ENCODE measurements at places on chromosomes 7 and 10.

DNA sequence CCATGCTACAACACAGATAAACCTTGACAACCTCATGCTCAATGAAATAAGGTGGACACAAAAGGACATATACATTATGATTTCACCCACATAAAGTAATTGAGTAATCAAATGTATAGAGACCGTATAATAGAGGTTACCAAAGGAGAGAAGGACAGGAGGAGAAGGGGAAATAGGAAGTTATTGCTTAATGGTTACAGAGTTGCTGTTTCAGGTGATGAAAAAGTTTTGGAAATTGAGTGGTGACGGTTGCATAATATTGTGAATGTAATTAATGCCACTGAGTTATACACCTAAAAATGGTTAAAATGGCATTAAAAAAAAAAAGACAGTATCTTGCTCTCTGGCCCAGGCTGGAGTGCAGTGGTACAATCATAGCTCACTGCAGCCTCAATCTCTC is 1.5 kb upstream of the OGDH start:
- DNase-seq, result no peak

GRCh38 chr10:124735491-124736286 is 8.5 kb downstream of the FAM53B start:
- DNase-seq, result no peak

- DNase-seq, result no peak
Measured at GRCh38 chr7:46969303-46970130, 612.4 kb downstream of the TNS3 start.

DNA sequence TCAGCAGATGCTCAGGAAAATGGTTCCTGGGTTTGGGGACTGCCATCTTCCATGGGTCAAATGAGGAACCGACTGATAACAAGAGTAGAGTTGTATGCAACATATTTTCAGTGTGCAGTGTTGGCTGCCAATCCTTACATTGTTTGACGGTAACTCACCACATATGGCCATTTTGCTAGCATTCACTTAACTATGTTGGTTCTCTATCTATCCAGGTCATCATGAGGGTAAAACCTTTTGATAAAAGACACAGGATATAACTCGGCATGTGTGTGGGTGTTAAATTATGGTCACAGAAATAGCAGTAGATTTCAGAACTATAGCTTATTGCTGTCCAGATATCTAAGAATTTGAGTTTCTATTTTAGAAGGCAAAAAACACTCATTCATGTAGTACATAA is 140.7 kb upstream of the AOAH start:
- DNase-seq, result no peak

DNA sequence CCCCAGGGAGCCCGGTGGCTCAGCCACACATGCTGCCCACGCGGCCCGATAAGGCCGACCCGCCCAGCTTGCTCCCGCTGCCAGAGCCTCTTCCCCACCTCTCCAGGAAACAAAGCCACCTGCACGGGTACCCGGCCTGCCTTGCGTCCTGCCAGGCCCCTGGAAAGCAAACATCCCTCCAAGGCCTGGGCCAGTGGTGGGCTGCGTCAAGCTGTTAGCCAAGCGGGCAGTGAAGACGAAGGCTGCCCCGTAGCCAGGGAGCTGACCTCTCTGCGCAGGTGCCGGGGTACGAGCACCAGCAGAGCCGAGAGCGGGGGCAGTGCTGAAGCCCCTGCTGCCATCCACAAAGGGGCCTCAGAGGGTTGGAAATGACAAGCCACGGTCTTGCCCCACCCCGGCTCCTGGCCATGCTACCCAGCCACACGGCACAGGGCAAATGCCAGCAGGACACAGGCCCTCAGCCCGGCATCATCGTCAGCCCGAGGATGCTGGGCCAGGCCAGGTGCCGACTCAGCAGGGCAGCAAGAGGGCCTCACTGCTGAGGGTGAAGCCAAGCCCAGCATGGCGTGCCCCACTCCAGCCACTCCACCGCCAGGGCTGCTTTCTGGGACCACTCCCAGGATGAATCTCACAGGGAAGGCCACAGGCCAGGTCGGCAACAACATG is 140.0 kb downstream of the PTPRN2 start:
- DNase-seq, result no peak

- no peak for DNase-seq
Measured at GRCh38 chr7:78055001-78055573, 256.5 kb downstream of the PHTF2 start.

DNA sequence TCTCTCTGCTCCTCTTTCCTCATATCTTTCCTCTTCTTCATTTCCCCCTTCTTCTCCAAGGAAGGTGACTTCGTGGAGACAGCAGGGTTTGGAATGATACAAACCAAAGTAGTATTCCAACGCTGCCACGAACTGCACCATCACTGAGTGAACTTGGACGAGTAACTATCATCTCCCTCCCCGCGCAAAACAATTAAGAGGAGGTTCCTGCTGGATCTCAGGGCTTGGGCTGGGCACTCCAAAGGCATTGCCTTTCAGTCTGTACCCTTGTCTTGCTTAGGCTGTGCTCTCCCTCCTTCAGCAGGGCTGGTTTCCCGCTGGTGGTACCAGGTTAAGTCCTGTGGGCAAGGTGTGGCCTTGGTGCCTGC is 790 bp upstream of the PITX3 start:
- DNase-seq, result no peak

DNA sequence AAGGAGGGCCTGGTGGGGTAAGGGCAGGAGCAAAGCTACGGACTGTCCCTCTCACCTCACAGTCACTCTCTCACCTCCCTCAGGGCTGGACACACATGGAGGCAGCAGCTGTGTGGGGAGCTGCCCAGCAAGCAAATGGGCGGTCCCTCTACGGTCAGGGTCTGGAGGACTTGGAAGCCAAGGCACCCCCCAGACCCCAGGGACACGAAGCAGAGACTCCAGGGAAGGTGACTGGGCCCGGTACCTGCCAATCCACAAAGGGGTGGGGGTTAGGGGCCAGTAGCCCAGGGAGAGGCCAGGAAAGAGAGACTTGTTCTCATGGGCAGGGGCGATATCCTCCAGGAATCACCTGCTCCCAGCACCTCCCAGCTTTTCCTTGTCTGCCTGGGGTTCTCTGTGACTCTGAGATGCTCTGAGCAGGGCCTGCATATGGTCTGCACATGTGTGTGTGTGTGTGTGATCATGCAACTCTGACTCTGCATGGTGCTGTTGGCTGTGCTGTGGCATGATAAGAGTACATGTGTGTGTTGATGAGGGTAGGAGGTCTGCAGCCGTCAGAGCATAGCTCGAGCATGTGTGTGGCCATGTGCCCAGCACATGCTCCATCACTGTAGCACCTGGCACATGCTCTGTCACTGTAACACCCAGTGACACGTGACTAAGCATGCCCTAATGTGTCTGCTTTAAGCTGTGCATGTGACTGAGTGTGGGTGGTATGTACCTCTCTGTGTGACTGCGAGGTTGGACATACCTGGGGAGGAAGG is 4.6 kb upstream of the LDB3 start:
- DNase-seq, result no peak

DNA sequence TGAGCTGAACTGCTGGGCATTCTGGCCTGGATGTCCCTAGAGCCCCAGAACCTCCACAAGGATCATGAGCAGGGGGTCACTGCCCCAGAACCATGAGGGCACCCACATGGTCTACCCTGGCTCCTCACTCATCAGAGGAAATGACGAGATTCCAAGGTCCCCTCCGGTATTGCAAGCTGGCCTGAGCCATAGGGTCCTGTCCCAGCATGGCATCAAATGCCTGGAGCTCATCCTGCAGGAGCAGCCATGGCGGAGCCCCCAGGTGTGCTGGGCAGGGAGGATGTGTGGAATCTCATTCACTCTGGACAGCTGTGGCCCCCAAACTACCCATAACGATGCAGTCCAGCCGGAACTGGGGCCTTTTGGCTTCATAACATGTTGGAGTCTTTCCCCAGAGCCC is 66.6 kb upstream of the ANTXRL start:
- no peak for DNase-seq

DNA sequence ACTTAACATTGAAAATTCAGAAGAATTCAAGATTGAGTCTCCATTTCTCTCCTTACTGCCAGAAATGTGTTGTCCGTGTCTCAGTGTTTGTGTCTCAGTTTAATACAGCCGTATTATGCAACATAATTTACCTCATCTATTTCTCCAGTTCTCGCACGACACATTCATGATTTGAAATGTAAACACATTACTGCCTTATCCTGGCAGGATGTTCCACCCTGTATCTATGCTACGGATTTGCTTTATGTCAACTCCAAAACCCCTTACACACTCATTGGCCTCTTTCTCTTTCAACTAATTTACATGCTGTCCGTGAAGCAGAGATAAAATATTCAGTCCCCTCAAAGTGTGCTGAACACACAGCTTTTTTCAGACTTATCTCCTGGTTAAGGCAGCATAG is 653.7 kb upstream of the SEMA3D start:
- DNase-seq, result no peak

- no peak for DNase-seq
Measured at GRCh38 chr7:69567800-69568199, 30.5 kb upstream of the AUTS2 start.

DNA sequence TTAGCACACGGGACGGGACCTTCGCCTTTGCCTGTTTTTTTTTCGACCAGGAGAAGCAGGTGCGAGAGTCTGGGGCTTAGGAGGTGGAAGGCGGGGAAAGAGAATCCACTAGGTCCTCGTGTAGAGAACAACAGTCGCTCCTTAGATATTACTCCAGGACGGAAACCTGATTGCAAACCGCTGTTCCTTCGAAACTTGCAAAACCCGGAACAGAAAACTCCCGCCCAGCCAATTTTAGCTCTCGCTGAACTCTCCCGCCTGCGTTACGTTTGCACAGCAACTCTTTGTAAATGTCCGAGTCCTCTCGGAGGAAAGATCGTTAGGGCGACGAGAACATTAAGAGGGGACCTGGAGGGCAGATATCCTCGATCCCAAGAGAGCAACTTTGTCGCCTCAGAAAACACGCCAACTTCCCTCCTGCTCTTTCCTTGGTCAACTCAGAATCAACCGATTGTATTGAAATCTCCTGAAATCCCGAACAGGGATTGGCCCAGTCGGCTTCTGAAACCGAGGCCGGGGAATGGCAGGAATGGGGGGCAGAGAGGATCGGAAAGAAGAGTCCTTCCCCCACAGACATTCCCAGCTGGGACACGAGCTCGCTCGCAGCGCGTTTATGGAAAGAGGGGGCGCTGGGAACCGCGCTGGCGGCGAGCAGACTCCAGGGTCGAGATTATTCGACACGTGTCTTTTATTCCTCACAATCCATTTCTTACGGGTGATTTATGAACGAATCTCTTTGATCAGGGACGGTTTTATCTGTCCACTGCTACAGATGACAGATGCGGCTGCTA is 9.9 kb downstream of the TWIST1 start:
- no peak for DNase-seq

DNA sequence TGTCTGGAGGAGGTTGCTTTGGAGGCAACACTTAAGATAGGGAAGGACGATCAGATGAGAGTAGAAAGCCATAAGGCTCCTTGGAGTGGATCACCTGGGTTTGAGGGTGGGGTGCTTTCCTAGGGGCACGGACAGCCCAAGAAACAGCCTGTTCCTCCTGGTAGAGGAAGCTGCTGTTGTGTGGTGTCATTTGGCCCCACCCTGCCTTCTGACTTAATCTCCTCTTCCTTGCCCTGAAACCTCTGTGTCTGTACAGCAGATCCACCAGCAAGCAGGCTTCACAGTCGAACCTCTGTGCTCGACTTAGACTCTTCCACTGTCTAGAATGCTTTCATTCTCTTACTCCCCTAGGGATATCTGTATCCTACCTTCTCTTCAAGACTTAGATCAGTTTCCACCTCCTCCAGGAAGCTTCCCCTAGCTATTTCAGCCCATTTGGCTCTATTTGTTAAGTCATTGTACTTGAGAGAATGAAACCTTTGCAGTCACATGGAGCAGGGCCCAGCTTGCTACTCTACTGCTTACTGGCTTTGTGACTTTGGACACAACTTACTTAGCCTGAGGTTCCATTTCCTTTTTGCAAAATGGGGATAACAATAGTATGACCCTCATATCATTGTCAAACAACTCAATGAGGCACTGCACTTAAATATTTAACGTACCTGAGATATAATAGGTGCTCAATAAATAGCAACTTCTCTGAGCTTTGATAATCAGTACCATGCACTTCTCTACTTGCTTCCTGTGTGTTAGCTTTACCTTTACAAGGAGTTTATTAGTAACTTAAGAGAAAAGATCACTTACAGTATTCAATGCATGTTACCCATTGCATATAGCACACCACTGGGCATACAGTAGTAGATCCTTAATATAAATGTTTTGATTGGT is 5.0 kb downstream of the MXI1 start:
- DNase-seq, result no peak

- no peak for DNase-seq
Measured at GRCh38 chr10:120578890-120579289, 121.9 kb downstream of the PLPP4 start.

- no peak for DNase-seq
Measured at GRCh38 chr10:51689536-51689935, 9.9 kb downstream of the CSTF2T start.

DNA sequence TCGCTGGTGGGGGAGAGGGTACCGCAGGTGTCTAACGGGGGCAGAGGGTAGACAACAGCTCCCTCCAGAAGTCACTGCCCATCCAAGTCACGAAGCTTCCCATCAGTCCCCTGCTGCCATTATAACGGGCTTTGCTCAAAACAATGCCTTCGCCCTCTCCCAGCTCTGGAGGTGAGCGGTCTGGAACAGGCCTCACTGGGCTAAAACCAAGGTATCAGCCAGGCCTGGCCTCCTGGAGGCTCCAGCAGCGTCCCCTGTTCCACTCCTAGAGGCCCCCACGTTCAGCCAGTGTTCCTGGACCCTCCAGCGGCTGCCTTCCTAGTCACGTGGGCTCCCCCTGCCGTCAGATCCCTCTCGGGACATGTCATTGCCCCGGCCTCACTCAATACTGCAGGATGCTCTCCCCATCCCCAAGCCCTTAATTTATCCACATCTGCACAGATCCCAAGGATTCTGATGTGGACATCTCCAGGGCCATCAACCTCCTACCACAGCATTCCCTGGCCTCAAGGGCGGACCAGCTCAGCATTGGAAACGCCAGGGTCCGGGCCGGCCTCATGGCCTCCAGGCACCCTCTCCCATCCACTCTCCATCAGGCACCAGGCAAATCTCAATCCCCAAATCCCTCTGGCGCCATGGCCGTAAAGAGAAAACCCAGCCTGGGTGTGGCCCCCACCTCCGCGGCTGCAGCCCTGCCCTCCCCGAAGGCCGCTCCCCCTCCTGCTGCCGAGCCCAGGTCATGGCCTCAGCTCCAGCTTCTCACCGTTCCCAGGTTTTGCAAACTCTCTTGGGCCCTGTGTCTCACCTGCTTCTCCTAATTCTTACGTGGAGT is 104.1 kb upstream of the FAM20C start:
- DNase-seq, result no peak
